ENCODE measurements at places on chromosomes 5 and 9.
A peak's percentile ranks its signal among the peaks of the same experiment; 100 is the strongest.

GRCh38 chr5:171492781-171493180 is 73.3 kb downstream of the FGF18 start:
- DNase-seq = no peak

- no peak for DNase-seq
Measured at GRCh38 chr9:37906312-37907239, 2.6 kb upstream of the SLC25A51 start.

DNA sequence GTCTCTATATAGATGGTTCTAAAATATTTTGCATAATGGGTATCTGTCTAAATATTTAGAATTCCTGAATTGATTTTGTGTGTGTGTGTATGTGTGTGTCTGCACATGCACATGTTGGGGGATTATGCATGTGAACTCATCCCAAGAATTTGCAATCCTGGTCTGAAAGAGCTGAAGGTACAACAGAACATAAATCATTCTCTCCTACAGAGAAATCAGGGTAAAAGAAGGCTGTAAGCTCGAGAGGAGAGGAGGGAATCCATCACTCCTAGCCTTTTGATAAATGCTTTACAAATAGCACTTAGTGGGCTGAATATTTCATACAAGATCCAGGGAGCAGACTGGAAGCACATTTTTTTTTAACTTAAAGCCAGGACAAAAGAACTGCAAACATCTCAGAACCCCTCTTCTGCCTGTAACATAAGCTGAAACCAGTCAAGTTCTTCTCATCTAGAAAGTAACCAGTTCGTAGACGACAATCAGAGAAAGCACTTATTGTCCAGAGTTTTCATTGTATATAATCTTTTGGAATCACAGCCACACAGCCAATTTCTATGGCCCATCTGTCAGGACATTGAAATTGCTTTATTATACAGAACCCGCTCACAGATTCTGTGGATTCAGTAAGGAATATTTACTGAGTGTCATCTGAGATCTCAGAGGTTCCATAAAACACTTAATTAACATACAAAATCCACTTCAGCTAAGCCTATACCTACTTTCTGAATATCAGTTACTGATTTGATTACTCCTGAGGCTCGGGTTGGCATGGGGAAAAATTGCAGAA is 541.4 kb upstream of the ZNF462 start:
- DNase-seq = peak; percentile 90

GRCh38 chr9:104810421-104811339 is 46.8 kb downstream of the NIPSNAP3B start:
- DNase-seq = peak; percentile 83

DNA sequence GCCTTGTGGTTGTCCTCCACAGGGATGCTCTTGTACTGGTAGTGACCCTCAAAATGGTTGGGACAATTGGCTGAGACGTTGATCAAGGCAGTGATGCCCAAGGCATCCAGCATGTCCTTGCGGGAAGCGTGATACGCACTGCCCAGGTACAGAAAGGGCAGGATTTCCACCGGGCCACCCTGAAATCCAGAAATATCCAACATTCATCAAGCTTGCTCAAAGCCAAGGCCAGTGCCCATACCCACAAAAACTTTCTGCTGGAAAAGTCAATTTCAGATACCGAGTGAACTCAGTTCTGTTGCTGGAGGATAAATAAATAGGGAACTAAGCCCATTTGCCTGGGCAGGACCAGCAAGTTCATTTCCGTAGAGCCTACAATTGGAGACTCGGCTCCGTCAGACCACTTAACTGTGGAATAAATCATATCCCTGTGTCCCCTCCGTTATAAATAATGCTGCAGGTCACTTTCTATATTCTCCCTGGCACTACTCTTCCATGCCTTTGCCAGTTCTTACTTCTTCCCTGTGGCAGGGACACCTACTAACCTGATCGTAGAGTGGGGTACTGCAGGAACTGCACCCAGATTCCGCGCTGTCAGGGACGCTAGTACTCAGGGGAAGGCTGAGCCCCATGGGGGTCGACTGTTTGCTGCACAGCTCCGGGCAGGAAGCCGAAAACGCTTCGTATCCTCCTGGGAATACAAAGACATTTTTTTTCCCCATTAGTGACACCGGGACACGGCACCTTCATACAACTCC is 1.2 kb downstream of the DUSP1 start:
- peak; percentile 70 for DNase-seq

- DNase-seq = peak; percentile 82
Measured at GRCh38 chr9:127133739-127134167, 11.3 kb upstream of the ANGPTL2 start.

GRCh38 chr9:116020146-116020545 is 133.4 kb upstream of the PAPPA start:
- no peak for DNase-seq

GRCh38 chr5:87034557-87034956 is 233.1 kb upstream of the RASA1 start:
- DNase-seq = no peak

GRCh38 chr5:81906086-81906485 is 65.7 kb upstream of the ATG10 start:
- no peak for DNase-seq

GRCh38 chr9:93886911-93887310 is 68.2 kb downstream of the BARX1 start:
- DNase-seq = peak; percentile 39

DNA sequence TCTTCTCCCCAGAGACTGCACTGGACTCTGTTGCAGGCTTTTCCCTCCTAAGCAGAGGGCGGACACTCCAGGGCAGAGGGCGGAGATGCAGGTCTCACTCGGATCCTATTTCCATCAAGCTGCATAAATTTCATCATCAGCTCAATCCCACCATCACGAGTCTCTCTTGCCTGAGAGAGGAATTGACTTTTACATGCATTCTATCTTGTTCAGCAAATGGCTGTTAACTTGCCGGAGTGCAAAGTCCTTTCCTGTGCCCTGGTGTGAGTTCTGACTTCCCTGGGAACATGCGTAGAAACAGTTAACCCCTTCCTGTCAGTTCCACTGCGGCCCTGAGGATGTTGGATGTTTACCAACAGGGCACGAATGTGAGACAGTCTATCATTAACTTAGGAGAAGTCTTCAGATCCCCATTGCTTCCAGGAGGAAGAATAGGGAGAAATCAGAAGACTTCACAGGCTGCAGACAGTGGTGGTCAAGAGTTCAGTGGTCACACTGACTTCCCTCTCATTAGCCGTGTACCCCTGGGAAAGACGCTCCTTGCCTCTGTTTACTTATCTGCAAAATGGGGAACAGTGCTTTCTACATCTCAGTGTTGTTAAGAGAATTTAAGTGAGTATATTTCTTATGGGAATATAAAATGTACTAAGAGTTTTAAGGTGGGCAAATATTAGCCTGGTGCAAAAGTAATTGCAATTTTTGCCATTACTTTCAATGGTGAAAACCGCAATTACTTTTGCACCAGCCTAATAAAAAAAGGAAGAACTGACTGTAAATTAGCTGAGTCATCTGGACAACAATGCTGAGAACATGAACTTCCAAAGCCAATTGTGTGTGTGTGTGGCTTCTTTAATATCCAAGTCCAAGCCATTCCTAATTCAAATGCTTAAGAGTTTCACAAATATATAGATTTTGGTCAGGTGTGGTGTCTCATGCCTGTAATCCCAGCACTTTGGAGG is 248.0 kb downstream of the DRD1 start:
- DNase-seq = no peak

DNA sequence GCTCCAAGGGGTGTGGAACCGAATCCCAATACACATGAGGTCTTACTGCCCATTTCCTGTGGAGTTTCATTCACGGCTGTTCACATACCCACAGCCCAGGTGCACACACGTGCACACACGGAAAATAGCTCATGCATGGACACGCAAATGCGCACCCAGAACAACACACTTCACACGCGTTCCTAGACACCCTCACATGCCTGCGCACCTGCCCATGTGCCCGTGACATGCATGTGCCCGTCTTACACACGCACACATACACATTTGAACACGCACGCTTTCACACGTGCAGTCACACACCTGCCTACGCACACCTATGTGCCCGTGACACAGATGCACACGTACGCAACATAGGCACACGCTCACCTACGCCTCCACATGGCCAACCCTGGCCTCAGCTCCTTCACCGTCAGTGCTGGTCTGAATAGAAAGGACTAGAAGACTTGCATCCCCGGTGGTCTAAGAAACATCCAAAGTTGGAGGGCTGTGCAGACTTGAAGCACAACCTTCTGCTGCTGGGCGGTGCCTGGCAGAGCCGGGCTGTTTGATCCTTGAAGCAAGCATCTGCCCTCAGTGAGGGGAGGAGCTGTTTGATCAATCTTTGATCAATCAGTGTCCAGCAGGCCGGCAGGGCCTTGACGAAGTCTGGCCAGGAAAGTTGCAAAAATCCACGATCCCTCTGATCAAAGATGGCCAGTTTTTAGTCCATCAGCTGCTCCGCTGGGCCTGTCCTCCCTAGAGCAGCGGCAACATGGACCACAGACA is 164.7 kb downstream of the OLFM1 start:
- DNase-seq = no peak

DNA sequence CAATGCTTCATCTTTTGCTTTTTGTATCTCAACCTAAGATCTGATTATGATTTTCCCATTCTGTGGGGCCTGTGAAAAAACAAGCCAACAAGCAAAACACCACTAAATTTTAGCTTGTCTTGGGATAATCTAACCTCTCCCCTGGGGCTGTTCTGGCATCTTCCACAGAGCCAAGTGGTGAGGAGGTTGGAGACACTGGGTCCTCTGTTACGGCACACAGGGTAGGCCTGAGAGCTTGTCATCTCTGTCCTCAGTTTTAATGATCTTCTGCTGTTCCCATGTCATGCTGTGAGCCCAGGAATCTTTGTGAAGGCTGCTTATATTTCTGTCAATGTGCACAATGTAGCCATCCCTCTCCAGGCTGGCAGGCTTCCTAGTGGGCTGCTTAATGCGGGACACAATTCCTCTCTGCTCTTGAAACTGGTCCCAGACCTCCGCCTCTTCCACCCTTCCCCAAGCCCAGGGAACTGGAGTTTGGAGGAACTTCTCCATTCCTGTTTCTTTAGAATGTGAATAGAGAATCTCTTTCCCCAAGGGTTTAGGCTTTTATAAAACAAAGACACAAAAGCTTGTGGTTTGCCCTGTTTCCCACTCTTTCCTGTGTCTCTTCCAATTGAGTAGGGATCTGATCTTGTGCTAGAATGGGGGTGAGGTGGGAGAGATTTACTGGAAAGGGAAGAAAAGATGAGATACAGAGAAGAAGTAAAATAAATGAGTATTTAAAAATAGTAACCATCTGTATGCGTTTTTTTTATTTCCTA is 30.9 kb upstream of the SEMA6A start:
- no peak for DNase-seq

GRCh38 chr5:179694561-179694960 is 4.2 kb upstream of the CANX start:
- DNase-seq = no peak

DNA sequence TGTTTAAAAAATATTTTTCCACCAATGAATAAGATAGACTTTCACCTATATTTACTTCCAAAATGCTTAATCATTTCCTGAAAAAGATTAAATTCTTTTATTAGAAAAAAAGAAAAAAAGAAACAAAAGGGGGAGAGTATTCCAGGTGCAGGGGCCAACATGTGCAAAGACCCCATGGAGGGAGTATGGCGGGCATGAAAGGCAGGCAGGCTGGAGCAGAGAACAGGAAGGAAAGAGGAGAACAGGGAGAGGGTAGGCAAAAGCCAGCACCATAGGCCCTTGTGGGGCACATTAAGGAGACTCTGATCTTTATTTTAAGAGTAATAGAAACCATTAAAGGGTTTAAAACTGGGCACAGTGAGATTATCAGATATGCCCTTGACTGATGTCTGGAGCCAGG is 16.5 kb upstream of the SAP30L start:
- DNase-seq = no peak

- DNase-seq = no peak
Measured at GRCh38 chr5:116411101-116411571, 163.5 kb downstream of the SEMA6A start.

All from NCI-H69 (cell line).